ENCODE measurements at places on chromosomes 7 and 10. TPM values are rescaled to one million over a fixed set of nuclear protein-coding genes. Genes with fewer than 3 reads are reported as not detected.

- no peak for DNase-seq
Measured at GRCh38 chr7:106370542-106370941, 85.8 kb upstream of the NAMPT start.

Gene PDZD7
- 4.6 TPM for polyA plus RNA-seq

DNA sequence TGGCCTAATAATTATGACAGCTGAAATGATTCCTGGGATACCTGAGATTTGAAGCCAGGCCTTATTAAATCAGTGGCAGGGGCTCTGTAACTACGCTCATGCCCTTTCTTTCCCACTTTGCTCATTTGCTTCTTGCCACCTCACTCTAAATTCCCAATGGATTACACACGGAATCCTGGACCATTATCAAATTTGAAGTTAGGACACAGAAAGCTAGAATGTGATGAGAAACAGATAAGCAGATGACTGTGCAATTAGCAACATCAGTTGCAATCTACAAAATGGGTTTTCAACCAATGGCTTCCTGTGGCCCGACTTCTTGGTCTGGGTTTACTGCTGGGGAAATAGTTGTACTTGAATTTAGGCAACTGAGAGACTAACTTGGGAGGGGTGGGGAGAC is 374.3 kb downstream of the INHBA start:
- DNase-seq, result no peak

GRCh38 chr7:116583653-116584052 is 58.8 kb downstream of the CAV1 start:
- DNase-seq, result no peak

GRCh38 chr7:101828301-101829020 is 11.0 kb downstream of the CUX1 start:
- no peak for DNase-seq

DNA sequence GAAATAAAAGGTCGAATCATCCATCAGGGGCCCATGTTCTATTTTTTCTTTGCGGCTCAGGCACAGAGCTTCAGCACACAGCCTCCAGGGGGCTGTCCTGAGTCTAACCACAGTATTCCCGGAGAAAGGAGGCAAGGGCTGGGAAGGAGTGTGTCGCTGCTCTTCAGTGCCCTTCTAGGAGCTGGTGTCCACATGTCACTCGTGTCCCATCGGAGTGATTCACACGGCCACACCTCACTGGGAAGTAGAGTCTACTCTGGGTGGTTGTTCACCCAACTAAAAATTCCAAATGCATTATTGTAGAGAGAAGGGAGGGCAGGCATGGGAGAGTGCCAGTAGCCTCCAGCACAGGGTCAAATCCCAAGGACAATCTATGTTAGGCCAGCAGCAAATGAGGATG is 114.8 kb upstream of the LANCL2 start:
- no peak for DNase-seq

- DNase-seq, result no peak
Measured at GRCh38 chr7:2440608-2441245, 35.5 kb downstream of the GRIFIN start.

DNA sequence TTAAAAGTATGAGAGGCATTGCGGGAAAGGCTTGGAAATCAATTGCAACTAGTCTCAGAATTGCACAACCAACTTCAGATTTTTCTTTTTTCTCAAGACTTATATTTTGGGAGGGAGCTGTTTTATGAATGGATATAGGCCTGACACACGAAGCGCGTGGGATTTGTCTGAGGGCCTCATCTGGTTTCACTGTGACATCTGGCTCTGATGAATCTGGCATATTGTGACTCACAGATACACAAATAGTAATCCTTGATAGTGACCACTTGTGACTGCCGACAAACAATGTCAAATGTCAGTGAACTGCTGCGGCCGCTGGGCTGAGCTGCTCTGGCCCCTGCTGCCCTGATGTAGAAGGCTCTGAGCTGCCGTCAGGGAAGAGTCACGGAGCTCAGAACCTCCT is 655.1 kb downstream of the INHBA start:
- no peak for DNase-seq

- no peak for DNase-seq
Measured at GRCh38 chr10:33012306-33012705, 54.3 kb upstream of the ITGB1 start.

DNA sequence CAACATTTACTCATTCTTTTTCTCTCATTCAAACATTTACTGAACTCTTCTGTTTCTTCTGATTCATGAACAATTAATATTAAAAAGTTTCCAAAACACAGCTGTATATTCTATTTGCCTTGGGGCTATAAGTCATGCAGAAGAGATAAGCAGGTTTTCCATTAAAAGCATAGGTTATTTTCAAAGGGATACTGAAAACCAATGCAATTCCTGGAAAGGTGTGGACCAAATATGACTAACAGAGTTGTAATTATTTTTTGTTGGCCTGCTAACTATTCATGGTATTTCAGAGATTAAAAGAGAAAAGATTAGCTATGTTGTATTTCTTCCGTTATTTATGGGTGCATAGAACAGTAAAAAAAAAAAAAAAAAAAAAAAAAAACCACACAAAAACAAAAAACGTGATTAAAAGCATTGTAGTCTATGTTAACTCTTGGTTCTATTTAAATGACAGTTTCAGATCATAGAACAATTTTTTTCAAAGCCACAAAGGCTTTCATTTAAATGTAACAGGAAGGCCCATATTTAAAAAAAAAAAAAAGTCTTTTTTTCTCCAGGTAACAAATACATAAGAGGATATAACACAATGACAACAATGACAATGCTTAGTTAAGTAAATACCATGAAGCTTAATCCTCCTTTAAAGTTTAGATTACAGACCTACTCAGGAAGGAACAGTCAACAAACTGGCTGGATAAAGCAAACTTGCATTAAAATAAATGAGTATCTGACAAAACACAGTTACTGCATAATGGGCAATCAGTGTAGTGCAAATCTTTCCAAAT is 1042.9 kb downstream of the GATA3 start:
- DNase-seq, result no peak

DNA sequence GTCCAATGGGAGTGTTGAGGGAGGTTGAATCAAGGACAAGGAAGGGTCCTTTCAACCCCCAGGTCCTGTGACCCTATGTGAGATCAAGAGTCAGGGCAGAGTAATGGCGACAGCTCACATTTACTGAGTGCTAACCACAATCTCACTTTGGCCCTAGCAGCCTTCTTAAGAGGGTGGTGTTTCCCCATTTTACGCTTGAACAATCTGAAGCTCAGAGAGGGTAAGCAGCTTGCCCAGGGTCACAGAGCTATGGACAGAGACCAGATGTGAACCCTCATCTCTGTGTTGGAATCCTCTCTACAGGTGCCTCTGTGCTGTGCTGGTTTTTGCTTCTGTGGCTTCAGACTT is 102.0 kb downstream of the GRK5 start:
- DNase-seq, result no peak

DNA sequence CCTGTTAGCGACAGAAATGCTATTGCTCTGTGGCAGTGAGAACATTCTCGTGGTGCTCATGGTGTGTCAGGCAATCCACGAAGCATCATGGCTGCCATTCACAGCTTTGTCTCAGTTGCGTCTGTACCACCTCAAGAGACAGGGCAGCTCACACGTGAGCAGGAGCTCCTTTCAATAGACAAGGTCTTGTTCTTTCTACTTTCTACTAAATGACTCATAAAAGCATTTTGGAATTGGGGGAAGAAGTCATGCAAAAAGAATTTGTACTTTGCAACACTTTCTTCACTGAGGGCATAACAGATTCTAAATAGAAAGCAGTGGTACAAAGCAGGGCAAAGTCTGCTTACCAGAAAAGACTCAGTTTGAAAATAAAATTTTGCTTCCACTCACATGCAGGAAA is 638.5 kb downstream of the PHTF2 start:
- no peak for DNase-seq

DNA sequence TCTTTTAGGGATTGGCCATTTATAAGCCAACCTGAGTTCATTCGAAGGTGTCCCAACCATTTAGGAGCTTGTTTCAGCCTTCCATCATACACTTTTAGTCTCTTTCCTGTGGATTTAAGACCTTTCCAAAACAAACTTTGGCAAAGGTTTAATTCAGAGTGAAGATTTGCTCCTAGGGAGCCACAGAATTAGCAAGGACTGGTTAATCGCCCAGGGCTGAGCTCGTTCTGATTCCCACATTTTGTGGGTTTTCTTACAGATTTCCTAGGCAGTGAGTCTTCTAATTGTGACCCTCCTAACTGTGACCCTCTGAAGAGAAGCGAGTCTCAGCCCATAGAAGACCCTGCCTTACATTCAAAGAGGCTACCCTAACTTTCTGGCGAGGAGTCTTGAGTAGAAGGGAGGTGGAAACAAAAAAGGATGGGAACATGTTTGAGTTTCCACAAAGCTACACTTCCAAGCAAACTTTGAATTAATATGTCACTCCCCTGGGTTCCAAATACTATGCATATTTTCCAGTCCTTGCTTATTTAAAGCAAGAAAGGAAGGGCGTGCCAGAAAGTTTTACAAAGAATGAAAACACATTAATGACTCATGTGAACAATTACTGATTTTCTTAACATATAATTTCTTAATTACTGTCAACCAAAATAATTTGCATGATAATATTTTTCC is 118.3 kb downstream of the ARID5B start:
- DNase-seq, result no peak

DNA sequence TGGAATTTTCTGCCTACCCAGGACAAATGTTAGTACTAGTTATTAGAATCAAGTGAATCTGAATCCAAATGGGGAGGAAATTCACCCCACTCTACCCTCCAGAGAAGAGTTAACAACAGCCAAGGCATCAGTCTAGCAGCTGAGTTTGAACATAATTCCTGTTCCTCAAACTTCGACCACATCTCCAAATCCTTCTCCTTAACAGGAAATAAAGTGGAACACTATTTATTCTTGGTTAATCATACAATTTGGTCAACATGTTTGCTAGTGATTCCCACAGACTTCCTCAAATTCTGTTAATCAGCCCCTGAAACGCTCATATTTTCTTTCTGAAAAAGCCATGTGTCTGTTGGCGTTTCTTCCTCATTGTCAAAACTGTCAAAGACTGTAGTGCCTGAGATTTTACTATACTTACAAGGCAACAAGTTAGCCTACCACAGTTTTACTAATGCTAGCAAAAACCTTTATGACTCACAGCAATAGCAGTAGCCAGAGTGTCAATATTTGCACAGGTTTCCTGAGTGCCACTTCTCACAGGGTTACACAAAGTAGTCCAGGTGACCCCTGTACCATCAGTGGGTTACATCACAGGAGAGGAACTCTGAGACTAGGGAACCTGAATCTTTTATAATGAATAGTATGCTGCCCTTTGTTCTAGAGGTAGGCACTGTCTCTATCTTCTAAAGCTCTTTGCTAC is 202.9 kb downstream of the GRM3 start:
- DNase-seq, result no peak

DNA sequence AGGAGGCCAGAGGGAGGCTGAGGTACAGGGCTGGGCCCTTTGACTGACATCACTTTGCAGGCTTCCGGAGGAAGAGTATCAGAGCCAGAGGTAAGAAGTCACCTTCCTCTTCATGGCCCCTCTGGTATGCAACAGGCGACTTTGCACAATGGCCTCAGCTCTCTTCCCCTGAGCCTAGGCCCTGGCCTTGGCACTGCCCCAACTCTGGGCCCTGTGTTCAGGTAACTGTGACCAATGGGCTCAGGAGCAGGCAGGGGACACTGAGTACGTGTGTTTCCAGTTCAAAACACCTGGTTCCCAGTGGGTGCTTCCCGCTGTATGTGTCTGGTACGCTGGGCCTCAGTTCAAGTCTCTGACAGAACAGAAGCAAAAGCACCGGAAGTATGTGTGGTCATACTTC is 12.1 kb upstream of the PAX2 start:
- DNase-seq, result no peak
